ENCODE measurements at places on chromosomes 16 and 17. TPM values are rescaled to one million over a fixed set of nuclear protein-coding genes. Genes with fewer than 3 reads are reported as not detected.

DNA sequence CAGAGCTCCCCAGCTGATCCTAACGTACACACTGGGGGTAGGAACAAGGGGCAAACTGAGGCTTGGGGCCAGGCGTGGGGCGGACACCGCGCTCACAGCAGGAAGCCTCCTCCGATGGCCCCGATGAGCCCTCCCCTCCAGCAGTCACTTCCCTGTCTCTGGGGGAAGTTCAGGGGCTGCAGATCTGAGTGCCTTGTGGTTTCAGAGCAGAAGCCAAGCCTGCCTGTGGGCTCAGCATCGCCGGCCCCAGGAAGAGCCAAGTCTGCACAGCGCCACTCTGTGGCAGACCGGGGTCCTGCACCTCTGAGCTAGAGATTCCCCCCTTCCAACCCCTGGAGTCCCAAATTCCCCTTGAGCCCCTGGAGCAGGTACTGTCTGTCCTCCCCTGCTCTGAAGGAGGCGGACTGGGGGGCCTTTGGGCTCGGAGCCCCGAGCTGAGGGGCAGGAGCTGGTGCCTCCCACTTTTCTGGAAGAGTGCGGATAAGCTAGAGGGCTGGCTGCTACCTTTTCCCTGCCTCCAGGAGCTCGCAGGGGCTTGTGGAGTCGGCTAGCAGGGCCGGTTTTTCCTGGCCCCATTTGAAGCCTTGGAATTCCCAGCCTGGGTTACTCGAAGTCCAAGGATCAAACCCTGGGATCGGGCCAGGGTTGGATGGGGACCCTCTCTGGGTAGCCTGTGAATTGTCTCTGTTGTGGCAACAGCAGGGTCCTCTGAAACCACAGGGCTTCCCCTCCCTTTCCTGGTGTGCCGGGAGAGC, 2.9 kb downstream of the GSE1 start:
- peak; percentile 92 for DNase-seq

DNA sequence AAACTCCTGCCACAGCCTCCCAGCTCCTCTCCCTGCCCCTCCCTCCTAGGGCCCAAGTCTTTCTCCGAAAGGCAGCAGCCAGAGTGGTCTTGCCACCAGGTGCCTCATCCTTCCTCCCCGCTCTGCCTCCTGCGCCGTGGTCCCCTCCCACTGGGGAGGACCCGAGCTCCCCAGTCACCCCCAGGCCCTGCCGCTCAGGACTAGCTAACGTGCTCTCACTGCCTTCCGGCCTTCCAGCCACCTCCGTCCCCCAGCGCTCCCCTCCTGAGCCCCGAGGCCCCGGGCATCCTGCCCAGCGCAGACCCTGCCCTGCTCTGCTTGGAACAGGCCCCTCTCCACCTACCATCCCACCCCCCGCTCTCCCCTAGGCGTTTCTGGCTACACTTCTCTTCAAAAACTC, 19.4 kb upstream of the COL1A1 start:
- no peak for DNase-seq

- DNase-seq, result no peak
These were observed 963 bp downstream of the ALG1 start for GRCh38 chr16:5072334-5073278.

- DNase-seq, result peak; percentile 96
These were observed 7.3 kb downstream of the NT5C start for GRCh38 chr17:75124041-75124818.

- peak; percentile 64 for DNase-seq
These were observed 91.0 kb downstream of the GSG1L start for GRCh38 chr16:27972500-27972899.

DNA sequence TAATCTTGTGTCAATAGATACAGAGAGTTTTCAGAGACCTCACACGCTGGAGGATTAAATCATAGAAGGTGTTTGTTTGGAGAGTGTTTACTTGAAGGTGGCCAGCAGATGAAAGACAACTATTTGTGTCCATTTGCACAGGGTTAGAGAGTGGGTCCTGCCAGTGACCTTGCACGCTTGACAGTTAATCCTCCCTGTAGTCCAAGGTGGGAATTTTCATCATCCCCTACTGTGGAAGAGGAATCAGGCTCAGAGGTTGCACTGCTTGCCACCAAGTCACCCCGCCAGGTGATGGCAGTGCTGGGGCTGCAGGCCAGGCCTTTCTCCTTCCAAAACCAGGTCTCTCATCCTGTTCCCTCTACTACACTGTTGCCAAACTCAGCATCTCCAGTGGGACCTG, 12.3 kb downstream of the CDH1 start:
- no peak for DNase-seq

- DNase-seq, result peak; percentile 38
These were observed 8.7 kb upstream of the KAT7 start for GRCh38 chr17:49779739-49780231.

DNA sequence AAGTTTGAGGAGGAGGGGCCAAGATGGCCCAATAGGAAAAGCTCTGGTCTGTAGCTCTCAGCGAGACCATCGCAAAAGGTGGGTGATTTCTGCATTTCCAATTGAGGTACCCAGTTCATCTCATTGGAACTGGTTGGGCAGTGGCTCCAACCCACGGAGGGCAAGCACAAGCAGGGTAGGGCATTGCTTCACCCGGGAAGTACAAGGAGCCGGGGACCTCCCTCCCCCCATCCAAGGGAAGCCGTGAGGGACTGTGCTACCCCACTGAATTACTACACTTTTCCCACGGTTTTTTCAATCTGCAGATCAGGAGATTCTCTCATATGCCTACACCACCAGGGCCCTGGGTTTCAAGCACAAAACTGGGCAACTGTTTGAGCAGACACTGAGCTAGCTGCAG, 58.0 kb upstream of the EFCAB3 start:
- DNase-seq, result no peak

DNA sequence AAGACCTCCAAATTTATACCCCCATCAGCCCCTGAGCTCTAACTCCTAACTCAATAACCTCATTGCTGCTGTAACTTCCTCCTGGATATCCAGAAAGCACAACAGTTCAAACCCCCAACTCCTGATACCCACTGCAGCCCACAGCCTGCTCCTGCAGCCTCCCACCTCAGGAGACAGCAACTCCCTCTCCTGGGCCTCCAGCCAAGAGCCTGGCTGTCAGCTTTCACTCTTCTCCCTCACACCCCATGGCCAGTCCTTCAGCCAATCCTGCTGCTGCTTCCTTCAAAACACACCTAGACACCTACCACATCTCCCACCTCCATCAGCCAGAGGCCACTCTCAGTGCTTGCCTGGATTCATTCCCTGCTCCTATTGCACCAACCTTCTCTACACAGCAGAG, 5.4 kb downstream of the GINS2 start:
- DNase-seq, result no peak

DNA sequence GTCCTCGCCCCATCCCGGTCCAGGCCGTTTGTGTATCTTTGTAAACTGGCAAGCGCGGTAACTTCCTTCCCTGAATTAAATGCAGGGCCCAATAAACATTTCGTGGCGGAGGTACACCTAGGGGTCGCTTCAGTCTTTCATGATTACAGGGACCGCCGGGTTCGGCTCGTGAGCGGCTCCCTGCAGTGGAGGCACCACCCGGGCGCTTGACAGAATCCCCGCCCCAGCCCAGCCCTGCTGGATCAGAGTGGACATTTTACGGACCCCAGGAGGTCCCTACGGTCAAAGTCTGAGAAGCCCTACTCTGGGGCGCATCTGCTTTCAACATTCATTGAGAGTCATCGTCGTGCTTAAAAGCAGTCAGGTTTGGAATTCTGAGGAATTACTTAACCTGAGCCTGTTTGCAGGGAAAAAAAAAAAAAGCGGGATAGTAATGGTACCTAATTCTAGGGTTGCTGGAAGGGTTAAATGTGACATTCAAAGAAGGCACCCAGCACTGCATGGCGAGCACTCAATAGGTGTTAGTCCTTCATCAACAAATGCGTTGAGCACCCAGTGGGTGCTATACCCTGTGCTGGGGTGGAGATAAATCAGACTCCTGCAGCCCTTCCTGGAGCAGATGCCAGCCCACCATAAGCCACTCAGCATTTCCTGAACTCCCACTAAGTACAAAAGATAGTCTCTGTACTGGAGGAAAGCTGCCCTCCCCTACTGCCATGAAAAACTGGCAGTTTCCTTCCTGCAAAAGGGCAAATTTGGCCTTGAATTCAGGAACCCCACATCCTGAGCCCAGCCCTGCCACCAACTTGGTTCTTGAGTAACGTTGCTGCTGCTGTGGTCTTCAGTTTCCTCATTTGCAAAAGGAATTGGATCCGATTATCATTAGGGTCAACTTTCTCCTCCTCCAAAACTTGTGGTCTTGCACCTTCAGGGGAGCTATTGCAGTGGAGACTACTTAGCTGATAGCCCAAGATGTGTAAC, 658 bp upstream of the DUSP3 start:
- no peak for DNase-seq

DNA sequence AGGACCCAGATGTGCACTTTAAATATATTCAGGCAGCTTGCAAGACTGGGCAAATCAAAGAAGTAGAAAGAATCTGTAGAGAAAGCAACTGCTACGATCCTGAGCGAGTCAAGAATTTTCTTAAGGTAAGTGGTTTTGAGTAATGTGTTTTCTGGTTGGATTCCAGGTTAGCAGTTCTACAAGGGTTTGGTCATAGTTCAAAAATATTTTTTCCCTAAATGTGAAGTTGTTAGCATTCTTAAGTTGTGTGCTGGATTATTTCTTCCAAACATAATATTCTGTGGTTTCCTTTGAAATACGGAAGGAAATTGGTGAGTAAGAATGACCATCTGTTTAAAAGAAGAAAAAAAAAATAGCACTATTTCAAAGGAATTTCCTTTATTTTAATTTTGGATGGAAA, 38.4 kb downstream of the PTRH2 start:
- no peak for DNase-seq

- no peak for DNase-seq
These were observed 74.1 kb upstream of the MON1B start for GRCh38 chr16:77116856-77117255.

DNA sequence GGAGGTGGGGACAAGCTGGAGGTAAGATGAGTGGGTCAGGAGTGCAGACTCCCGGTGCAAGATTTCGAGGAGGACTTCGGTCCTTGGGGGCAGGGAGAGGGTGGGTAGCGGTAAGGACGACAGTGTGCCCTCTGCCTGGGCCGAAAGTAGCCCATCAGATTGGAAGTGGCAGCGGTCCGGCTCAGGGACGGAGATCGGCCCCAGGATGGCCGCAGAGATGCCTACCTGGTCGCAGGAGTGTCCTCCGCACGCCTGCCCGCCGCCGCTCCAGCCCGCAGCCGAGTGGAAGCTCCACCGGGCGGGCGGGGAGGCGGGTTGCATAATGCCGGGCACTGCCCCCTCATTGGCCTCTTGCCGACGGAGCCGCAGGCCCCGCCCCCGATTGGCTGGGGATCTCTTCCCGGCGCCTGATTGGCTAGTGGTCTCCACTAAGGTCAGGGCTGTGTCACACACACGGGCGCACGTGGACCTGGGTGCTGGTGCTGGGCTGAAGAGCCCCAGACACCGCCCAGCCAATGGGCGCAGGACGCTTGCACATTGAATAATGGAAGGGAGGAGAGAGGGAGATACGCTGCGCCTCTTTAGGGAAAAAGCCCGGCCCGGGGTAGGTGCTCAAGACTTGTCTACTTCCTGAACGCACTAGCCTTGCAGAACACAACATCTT, at the start of gene PER1:
Gene PER1 (minus strand): TSS at position 293 of the 664 bp plus-strand sequence. CDS start 1,698 bp downstream, outside the sequence.
- DNase-seq, result peak; percentile 92

GRCh38 chr16:65227150-65227835, 105.4 kb upstream of the CDH11 start:
- no peak for DNase-seq

DNA sequence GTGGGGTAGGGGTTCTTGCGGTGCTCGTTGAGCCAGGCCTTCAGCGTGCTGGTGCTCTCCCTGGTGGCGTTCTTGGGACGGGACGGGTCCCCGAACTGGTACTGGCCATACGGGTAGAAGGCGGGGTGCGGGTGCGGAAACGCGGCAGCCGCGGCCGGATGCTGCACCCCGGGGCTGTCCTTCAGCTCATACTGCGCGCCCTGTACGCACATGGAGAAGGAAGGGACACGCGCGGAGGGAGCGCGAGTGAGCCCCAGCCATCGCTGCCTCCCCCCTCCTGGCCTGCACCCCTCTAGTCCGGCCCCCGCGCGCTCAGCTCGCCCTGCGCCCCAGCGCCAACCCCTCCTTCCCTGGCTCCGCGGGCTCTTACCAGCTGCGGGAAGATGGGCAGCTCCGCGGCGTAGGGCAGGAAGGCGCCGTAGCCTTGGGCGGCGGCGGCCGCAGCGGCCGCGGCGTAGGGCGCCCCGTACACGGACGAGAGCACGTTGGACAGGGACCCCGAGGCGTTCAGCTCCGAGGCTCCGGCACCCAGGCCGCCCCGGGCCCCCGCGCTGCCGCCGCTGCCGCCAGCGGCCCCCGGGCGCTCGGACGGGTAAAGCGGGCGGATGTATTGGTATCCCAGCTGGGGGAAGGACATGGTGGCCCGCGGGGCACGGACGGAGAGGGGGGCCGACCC, 1.0 kb downstream of the IRX3 start:
- DNase-seq, result no peak

DNA sequence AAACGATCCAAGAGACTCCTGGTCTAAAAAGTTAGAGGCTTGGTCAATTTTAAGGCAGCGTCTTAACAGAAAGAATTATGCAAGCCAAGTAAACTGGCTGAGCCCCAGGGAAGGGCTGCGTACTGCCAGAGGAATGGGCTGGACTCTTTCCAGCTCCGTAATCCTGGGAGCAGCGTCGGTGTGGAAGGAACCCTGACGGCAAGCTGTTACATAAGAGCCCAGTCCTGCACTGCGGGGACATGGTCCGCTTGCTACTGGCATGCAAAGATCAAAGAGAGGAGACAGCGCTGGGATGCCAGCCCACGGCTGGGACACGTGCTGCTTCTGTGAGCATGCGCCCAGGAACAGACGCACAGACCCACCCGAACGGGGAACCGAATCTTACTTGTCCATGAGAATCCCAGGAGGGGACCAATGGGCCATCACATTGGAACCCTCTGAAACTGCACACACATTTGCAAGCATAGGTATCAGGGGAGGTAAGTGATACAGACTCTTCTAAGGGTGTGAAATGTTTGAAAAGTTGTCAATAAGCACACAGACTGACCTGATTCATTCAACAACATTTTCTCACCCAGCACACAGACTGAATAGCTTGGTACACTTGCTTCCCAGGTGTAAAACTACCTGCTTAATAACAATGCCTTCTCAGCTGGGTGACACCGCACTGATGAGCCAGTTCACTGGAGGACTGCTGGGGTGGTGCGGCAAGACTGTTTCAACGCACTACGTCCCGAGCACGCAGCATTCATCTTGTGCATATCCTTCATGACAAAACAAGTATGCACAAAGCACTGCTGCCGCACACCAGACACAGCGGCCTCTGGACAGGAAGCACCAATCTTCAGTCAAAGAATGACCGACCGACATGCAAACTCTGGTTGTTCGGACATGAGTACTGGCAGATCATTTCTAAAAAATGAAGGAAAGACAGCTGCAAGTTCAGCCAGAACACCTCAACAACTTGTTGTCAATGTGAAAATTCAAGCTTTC, 94.9 kb downstream of the ANKRD11 start:
- DNase-seq, result peak; percentile 92

Gene WFIKKN2
- not detected for total RNA-seq

Gene HIC1
- 0.31 TPM for total RNA-seq

Gene SNX11
- 16.4 TPM for total RNA-seq

Gene CHST4
- total RNA-seq, result 6.6 TPM

Gene CACNG1
- total RNA-seq, result not detected

Gene SLC13A5
- total RNA-seq, result not detected

Gene GRAP
- 1.5 TPM for total RNA-seq

Gene CIBAR2
- total RNA-seq, result not detected

Gene CASKIN1
- 0.08 TPM for total RNA-seq

Gene DNASE1L2
- 0.99 TPM for total RNA-seq

Gene FAM83G
- 38.9 TPM for total RNA-seq

All from HT-29 (cell line).